ENCODE measurements at places on chromosomes 3 and 15.

DNA sequence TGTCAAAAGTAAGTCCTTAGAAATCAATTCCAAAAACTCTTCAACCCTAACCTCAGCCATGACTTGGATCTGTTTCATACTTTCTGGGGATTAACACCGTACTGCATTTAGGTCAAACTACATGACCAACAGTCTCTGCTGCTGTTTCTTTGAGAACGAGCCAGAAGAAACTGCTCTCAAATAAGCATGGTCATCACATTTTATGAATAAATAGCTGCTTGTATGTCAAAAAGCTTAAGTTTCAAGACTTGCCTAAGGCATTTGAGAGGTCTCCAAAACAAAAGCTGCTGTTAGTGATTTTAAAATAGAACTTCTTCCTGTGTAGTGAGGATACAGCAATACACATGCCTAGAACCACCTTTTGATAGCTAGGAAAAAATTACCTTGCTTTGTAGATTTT is 166.3 kb upstream of the CHRM5 start:
- DNase-seq, result no peak

DNA sequence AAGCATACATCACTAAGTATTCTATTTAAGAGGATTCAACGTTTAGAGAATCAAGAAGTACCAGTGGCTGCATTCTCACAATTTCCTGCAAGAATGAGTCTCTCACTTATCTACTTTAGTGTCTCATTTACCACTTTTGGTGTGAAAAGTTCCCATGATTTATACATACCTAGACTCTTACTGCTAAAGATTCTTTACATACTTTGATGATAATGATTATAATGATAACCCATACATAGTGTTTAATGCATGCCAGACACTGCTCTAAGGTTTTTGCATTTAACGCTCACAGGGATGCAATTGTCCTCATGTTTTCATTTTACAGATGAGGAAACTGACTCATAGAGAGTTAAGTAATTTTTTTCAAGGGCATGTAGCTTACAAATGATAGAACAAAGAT is 133.6 kb downstream of the TMEM108 start:
- no peak for DNase-seq

GRCh38 chr3:13472286-13472685 is 7.8 kb upstream of the HDAC11 start:
- DNase-seq, result no peak

DNA sequence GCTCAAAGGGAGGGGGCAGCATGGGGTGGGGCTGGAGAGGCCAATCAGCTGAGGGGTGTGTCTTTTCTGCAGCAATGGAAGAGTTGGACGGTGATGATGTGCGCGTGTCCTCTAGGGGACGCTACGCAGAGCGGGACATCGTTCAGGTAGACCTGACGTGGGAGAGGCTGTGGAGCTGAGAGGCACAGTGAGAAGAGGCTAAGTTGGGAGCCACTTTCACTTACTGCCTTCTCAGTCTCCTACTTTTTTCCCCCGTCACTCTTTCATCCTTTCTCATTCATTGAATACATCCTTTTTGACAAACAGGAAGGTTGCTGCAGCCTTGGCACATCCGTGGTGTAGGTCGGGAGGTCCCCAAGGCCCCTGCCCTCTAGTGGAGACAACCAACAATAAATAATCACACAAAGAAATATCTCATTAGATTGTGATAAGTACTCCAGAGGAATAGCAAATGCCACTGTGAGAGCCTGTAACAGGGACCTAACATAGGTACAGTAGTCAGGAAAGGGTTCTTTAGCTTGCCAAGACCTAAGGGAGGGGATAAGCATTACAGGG is 4.4 kb upstream of the BRPF1 start:
- no peak for DNase-seq

DNA sequence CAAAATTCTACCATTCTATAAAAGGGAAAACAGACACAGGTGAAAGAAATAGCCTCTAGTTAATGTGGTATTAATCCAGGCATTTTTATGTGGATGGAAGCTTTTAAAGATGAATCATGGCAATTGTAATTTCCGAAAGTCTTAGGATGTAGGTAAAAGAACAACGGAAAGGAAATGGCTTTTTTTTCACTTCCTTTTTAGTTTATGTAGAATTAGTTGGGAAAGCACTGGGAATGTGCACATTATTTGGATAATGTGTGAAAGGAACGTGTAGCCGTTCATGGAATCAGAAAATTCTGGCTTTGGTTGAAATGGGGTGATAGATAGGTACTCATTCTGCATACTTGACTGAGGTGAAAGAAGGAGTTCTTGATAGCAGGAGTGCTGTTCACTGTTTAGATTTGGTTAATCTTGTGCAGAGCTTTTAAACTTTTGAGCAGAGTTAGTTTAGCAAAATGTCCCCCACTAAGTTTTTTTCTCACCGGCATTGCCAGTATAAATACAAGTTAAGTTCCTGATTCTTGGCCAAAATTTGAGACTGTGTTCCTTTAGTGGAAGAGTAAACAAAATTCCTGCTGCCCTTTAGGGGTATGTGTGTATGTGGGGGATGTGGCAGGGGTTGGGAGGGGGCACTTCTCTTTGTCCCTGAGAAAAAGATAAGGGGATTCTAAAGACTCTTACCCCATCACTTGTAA is 20.2 kb upstream of the UTS2B start:
- DNase-seq, result no peak

DNA sequence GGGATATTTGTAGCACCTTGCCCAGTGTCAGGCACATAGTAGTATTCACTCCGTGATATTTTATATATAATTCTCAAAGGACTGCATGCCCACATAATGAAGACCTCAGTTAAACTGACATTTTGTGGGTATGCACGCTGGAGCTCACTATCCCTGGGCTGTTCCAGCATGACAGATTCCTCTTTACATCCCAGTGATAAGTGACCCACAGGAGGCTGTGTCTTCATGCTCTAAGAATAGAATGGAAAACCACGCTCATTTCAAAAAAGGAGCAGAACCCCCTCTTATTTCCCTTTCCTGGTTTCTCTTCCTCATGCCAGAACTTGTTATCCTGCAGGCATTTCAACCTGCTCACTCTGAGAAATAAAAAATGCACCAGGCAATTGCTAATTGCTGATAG is 717.5 kb downstream of the AGBL1 start:
- DNase-seq, result no peak

DNA sequence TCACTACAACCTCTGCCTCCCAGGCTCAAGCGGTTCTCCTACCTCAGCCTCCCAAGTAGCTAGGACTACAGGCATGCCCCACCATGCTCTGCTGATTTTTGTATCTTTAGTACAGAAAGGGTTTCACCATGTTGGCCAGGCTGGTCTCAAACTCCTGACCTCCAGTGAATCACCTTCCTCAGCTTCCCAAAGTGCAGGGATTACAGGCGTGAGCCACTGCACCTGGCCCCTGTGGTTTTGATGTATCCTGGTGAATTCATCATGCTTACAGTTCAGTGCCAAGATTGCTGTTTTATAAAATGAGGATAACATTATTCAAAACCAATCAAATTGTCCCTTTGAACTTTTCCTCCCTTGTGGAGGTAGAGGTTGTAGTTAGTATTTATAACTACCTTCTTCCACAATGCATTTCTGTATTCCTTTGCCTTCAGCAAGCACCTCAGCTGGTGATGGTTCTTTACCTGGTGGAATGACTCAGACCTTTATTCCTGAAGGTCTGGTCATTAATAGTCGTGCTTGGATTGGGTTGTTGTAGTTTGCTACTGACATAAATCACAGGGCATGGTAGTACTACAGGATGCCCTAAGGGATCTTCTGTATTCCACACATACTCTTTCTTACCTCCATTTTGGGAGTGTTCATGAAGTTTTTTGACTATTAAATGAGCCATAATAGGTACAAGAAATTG is 76.9 kb downstream of the UBP1 start:
- DNase-seq, result no peak

DNA sequence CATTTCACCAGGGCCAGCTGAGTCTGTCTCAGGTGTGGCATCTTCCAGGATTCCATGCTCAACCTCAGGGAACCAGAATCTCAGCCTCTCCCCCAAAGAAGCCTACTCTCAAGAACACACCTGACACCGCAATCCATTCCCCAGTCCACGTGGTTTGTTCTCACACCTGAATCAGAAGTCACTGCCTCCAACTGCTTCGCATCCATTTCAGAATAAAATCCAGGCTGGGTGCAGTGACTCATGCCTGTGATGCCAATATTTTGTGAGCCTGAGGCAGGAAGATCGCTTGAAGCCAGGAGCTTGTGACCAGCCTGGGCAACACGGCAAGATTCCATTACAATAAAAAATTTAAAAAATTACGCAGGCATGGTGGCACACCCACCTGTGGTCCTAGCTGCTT is 212.2 kb downstream of the FOXP1 start:
- no peak for DNase-seq
